ENCODE measurements at places on chromosomes 12 and 14. TPM values are rescaled to one million over a fixed set of nuclear protein-coding genes. Genes with fewer than 3 reads are reported as not detected.

The AMN gene
- 0.46 TPM for total RNA-seq

The TAS2R13 gene
- total RNA-seq = not detected

The BDKRB2 gene
- total RNA-seq = 1.0 TPM

The MFAP5 gene
- 0.07 TPM for total RNA-seq

The CD163L1 gene
- 0.53 TPM for total RNA-seq

The CLSTN3 gene
- 11.7 TPM for total RNA-seq

The ACSM4 gene
- total RNA-seq = not detected

The GPR135 gene
- total RNA-seq = 0.64 TPM

The ZNF740 gene
- 15.2 TPM for total RNA-seq

The HHIPL1 gene
- total RNA-seq = 0.28 TPM

The GCH1 gene
- total RNA-seq = 3.8 TPM

The CLEC4D gene
- not detected for total RNA-seq

The IFNG-AS1 gene
- total RNA-seq = not detected

The AKAP6 gene
- total RNA-seq = 0.55 TPM

The TSPAN31 gene
- total RNA-seq = 17.1 TPM

All from A549 treated with AZD2906 at 1 μM for 4 hours (cell line).